ENCODE measurements at places on chromosomes 5 and 9.

- peak; percentile 94 for DNase-seq
Observed at GRCh38 chr5:76790632-76791290, 28.1 kb upstream of the F2RL1 start.

- DNase-seq: no peak
Observed at GRCh38 chr9:89985068-89985467, 380.3 kb downstream of the GADD45G start.

DNA sequence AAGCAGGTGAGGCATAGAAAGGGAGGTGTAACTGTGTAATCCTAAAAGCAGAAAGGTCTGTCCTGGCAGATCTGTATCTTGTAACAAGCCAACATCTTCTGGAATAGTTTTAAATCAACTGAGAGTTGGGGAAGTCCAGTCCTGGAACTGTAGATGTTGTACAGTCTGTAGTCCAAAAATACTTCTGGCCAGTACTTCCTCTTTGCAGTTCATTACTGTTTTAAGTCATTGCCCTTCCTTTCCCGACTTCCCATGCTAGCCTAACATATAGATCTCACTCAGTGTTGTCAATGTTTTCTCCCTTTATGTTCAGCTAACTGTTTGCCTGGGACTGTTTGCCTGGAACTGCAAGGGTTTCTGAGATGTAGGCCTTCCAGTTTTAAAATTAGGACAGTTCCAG, 168.5 kb upstream of the ISL1 start:
- no peak for DNase-seq

- DNase-seq: no peak
Observed at GRCh38 chr9:114811966-114812636, 6.3 kb upstream of the TNFSF15 start.

DNA sequence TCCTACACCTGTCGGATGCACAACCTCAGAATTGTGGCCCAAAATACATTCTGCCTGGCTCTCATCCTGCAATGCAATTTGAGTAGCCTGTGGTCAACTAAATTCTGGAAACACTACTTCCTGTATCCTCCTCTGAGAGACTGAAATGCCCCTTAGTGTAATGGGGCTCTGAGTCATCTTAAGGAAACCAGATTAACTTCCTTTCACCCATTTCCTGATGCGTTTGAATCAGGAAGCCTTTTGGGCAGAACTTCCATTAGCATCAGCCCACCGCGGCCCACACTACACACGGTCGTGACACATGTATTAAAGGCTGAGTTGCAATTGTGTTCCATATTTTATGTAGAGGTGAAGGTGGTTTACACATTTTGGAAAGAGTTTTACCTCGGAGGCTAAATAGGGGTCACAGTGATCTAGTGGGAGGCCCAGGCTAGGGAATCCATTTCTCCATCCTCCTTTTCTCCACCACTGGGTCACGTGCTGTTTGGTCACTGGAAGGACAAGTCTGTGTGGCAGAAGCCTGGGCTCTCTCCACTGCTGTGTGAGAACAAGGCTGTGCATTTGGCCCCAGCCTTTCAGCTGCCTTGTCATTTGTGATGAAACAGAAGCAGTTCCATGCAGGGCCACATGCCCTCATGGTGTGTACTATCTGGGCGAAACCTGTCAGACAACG, 55.9 kb downstream of the DAP start:
- no peak for DNase-seq

DNA sequence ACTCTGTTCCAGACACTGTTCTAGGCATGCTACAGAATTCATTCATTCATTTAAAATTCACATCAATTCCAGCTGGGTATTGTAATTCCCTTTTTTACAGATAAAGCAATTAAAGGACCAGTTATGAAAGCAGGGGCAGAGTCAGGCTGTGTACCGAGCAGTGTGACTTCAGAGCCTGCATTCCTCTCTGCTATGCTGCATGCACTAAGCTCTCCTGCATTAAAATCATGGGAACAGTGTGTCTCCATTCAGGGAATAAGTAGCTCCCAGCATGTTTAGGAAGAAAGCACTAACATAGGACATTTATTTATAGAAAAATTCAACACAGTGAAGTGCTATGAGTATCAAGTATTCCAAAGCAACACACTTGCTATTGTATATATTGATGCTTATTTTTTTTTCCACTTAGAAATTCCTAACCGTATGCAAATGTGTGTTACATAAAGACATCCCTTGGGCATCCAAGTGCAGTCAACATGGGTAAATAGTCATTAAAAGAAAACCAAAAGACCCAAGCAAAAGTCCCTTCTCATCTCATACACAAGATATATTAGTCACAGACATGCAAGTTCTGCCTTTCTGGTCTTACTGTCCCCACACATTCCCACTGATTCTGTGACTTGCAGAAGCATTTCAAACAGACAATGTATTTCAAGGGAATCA, 173.7 kb downstream of the GABRB2 start:
- DNase-seq: no peak

- no peak for DNase-seq
Observed at GRCh38 chr9:6880626-6881025, 122.9 kb downstream of the KDM4C start.
